ENCODE measurements at places on chromosomes 1 and 21.

- DNase-seq: no peak
Measured at GRCh38 chr1:13801232-13801631, 101.2 kb downstream of the PRDM2 start.

- no peak for DNase-seq
Measured at GRCh38 chr1:14499312-14500040, 99.0 kb upstream of the KAZN start.

DNA sequence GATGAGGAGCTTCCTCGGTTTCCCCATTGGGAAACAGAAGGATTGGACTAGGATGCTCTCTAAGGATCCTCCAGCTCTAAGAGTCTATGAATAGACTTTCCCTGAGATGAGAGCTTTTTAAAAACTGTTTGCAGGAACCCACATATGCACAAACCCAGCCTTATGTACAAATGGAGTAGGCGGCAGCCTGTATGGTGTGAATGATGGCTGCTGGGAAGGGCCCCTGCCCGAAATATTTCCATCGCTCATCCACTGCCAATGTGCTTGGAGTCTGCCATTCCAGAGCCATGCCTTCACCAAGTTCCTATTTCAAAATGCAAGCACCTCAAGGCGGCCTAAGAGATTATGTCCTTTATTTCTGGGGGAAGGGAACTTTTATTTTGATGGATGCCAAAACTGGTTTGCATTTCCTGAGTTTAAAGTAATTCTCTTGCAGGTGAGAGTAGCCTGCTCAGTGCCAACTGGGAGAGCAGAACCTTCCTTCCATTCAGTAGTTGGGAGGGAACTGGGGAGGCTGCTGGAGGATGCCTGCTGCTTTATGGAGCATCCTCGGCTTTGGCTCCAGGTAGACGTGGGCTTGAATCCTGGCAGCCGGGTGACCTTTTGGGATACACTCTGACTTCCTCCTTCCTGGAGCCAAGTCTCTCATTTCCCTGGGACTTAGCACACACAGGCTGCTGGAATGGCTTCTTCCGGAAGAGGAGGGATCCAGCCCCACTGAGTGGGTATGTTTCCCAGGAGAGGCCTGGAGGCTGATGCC is 165.9 kb downstream of the ACTL8 start:
- DNase-seq: no peak

- no peak for DNase-seq
Measured at GRCh38 chr1:225539069-225539468, 111.2 kb upstream of the LBR start.

GRCh38 chr1:197771904-197772556 is 3.2 kb downstream of the DENND1B start:
- DNase-seq: no peak

DNA sequence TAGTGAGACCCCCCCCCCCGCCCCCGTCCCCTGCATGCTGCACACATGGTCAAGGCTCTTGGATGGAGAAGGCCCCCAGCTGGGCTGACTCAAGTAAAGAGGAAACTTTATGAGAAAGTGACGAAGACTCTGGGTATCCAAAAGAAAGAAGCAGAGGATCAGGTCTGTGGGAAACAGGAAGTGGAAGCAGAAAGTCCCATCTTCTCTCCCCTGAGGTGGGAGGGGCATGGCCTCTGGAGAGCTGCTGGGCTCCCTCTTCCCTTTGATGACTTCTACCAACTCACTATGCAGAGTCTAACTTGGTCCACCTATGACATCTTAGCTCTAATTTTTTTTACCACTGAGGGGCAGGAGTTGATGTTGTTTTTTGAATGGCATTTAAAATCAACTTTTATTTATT is 42.7 kb upstream of the LIN9 start:
- no peak for DNase-seq
